Right lung (tissue), 10 donors: ENCODE measurements at places on chromosomes 13 and 19. TPM values are rescaled to one million over a fixed set of nuclear protein-coding genes. Genes with fewer than 3 reads are reported as not detected.
A peak's percentile ranks its signal among the peaks of the same experiment; 100 is the strongest.

GRCh38 chr13:95426631-95427030 lies 125.4 kb upstream of the ABCC4 start:
- DNase-seq = no peak

DNA sequence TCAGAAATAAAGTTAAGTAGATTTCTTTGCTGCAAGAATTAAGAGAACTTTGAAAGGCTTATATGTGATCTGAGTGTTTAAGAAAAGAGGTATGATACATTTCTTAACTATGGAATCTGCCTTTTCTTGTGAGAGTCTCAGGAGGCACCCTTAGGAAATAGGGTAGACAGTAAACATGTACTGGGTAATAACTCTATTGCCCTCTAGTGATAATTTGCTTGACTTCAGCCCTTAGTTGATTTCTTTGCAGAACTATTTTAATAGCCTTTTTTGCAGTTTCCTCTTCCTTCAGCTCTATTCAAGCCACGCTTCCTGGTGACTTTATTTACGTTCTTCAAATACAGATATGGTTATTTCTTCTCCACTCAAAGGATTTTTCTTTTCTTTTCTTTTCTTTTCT lies 37.0 kb upstream of the CCNA1 start:
- DNase-seq = peak; percentile 20

DNA sequence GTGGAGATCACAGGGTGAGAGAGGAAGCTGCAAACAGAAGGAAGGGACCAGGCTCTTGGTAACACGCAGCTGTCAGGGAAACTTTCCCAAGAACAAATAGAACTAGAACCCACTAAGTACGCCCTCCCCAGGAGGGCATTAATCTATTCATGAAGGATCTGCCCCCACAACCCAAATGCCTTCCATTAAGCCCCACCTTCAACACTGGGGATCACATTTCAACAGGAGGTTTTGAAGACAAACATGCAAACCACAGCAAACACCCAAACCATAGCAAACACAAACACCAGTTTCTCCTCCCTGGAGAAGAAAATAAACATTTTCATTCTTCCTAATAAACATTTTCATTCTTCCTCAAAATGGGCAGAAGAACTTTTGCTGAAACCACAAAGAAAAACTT lies 329.6 kb downstream of the EFNB2 start:
- DNase-seq = no peak

GRCh38 chr13:97497400-97497799 lies 63.4 kb downstream of the RAP2A start:
- DNase-seq = no peak

DNA sequence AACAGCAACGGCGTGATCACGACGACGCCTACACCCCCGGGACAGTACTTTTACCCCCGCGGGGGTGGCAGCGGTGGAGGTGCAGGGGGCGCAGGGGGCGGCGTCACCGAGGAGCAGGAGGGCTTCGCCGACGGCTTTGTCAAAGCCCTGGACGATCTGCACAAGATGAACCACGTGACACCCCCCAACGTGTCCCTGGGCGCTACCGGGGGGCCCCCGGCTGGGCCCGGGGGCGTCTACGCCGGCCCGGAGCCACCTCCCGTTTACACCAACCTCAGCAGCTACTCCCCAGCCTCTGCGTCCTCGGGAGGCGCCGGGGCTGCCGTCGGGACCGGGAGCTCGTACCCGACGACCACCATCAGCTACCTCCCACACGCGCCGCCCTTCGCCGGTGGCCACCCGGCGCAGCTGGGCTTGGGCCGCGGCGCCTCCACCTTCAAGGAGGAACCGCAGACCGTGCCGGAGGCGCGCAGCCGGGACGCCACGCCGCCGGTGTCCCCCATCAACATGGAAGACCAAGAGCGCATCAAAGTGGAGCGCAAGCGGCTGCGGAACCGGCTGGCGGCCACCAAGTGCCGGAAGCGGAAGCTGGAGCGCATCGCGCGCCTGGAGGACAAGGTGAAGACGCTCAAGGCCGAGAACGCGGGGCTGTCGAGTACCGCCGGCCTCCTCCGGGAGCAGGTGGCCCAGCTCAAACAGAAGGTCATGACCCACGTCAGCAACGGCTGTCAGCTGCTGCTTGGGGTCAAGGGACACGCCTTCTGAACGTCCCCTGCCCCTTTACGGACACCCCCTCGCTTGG lies 966 bp downstream of the JUNB start:
- peak; percentile 60 for DNase-seq

- DNase-seq = no peak
Measured at GRCh38 chr13:112469071-112469745, 93.1 kb downstream of the SPACA7 start.

DNA sequence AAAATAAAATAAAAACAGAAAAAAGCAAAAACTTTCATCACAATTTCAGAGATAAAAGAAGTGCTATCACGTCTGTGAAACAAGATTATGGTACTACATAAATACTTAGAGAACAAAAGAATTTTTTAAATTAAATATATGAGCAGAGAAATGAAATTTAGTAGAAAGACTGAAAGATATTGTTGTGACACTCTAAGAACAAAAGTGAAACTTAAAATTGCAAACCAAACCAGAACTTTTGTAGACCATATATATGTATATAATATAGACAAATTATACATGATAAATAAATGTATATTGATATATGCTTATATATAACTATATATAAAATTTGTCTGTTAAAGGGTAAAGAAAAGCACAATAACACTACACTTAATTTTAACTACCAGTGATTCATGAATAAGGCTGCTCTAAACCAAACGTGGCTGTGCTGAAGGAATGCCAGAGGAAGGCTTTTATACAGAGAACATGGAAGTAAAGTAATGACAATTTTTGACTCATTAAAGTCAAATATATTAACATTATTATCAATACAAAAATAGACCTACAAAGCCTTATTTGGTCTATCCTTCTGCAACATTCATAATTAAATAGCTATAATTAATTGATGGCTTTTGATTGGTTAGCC lies 1516.7 kb upstream of the PCDH20 start:
- no peak for DNase-seq

DNA sequence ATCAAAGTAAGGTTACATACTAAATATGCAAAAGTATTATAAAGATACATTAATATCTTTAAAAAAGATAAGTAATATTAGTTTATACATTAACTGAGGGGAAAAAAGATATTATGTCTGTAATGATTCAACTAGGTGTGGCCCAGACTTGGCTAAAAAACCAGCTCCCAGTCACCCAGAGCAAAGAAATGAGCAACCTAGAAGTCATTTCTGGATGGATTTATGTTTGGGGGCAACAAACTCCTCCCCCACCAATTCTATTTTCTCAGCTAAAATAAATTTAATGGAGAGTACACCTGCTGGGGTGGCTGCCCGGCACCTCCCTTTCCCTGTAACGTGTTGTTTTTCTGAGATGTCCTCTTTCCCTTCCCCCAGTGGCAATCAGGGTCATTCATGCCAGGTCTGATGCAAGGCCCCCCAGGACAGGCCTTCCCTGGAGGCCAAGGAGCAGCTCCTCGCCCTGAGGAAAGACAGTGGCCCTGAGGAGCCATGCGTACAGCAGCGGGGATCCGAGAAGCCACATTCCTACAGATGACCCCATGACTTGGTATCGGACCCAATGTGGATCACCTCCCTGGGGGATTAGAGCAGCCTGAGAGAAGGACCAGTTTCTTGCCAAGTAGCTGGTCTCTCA lies 78.6 kb upstream of the DOCK9 start:
- DNase-seq = no peak

DNA sequence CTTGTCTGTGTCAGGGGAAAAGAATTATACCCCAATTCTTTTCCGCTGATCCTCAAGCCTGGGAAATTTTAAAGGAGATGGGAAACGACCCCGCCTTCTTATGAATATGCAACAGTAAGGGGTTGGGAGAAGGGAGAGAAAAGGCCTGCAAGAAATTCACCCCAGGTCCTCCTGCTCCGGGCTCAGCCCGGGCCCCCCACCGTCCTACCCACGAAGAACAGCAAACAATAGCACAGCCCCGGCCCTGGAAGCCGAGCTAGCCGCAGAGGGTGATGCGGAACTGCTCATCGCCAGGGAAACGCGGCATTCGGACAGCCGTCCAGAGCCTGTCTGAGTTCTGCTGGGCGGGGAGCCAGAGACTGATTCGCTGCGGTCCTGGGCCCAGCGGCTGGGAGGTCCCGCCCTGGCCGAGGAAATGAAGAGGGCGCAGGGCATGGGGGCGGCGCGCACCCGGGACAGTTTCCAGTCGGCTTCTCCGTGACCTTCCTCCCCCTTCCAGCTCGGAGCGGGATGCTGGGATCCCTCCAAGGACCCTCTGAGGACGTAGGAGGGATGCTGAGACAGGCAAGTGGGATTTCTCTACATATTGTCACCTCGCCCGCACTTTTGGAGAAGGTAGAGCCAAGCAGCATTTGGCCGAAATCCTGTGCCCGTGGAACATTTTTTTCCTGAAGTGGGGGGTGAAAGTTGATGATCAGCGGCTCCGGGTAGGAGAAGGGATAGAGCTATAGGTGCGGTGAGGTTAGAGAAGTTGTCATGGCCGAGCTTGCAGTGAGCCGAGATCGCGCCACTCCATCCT lies 82.3 kb upstream of the C1QTNF9B start:
- peak; percentile 87 for DNase-seq

DNA sequence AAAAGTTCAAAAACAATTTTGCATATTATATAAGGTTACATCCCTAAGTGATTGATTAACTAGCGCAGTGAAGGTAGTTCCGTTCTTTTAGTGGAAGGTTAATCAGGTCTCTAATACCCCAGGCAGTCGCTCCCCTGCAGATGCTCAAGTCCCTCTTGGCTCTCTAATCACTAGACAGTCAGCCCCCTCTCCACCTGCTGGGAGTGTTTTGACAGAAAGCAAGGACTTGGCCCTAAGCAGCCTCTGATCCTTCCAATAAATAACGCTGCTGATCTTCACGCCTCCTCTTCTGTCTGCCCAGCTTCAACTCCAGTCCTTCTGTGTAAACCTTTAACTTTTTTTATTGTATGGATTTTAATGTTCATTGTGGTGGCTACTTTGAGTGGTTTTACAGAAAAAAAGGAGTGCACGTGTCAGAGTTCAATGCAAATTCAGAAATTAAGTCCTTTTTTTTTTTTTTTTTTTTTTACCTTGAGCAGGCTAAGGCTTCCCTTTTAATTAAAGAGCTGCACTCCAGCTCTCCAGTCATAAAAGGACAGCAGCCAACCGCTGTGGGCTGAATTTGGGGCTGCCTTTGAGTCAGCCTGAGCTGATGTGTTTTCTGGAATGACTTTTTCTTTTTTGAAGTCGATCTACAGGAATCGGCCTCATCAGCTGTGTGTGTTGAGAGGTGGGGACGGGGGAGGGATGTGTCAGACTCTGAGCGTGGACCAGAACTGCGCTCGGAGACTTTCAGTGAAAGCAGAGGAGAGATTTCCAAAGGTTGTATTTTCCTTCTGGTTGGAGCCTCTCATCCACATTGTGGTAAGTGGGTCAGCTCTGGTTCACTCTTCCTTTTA lies 33.8 kb upstream of the MYO16 start:
- DNase-seq = no peak

DNA sequence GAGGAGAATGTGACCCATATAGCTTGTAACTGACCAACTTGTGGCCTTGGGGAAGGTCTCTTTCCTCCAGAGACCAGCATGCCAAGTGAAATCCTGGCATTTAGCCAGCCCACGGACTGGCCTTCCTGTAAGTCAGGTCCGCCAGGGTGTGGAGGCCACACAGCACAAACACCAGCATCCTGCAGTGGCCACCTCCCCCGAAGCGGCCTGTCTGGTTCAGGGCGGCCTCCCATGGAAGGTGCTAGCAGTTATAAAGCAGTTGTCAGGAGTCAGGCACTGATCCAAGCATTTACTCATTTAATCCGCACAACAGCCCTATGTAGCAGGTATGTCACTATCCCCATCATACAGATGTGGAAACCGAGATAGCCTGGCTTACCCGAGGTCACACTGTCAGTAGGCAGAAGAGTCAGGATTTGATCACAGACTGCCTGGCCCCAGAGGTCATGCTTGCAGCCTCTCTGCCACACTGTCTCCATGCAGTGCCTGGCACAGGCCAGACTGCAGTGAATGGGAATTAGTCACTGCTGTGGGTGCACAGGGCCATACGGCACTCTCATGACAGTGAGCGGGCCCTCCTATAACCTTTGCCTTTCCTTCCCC lies 36.7 kb downstream of the CAPN12 start:
- no peak for DNase-seq

DNA sequence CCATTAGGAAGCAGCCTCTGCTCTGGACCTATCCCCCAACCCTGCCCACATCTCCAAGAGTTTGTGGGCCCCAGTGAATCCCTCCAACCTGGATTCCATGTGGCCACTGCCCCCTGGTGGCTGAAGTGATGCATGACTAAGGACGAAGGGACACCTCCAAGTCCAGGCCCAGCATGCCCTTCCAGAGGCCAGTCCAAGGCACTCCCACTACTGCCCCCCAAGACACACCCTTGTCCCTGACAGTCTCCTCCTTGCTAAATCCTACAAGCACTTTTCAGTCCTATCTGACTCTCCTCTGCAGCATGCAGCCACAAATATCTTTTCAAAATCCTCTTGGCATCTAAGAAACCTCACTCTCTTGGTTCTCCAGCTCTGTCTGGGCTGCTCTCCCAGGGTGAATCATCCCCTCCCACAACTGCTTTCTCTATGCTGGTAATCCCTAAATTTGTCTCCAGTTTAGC lies 33.0 kb downstream of the DEDD2 start:
- DNase-seq = peak; percentile 32

- no peak for DNase-seq
Measured at GRCh38 chr13:107767119-107767518, 448.2 kb downstream of the LIG4 start.

- DNase-seq = no peak
Measured at GRCh38 chr19:42248270-42249148, 6.1 kb upstream of the GSK3A start.

DNA sequence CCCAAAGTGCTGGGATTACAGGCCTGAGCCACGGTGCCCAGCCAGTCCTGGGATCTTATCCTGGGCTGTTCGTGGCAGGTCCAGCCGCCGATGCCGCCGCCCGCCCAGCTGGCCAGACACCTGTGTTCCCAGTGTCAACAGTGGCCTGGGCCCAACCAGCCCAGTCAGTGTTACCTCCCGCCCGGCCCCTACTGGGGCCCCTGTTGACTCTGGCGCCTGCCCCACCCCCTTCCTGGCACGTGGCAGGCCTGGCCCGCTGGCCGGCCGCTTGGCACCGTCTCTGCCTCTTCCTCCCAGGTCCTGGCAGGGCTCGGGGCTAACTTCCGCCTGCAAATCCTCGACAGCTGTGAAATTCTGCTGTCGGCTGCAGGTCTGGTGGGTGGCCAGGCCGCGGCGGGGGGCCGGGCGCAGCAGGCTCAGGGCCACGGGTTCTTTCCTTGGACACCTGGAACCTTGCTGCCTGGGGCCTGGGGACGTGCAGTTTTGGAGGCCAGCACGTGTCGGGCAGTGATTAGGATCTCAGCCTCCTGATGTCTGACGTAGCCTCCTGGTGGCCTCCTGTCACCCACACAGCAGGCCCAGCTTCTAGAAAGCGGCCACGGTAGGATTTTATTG lies 9.1 kb downstream of the ARID3A start:
- DNase-seq = peak; percentile 94

GRCh38 chr19:45295873-45296272 lies 26.8 kb downstream of the CKM start:
- DNase-seq = no peak

Gene LRRC63
- polyA plus RNA-seq = 0.46 TPM

Gene CEACAM8
- polyA plus RNA-seq = 0.54 TPM

Gene BAX
- polyA plus RNA-seq = 61.2 TPM

Gene TNNI3
- polyA plus RNA-seq = 0.84 TPM

Gene GGN
- polyA plus RNA-seq = 0.69 TPM
